ENCODE measurements at places on chromosomes 13 and 19.

DNA sequence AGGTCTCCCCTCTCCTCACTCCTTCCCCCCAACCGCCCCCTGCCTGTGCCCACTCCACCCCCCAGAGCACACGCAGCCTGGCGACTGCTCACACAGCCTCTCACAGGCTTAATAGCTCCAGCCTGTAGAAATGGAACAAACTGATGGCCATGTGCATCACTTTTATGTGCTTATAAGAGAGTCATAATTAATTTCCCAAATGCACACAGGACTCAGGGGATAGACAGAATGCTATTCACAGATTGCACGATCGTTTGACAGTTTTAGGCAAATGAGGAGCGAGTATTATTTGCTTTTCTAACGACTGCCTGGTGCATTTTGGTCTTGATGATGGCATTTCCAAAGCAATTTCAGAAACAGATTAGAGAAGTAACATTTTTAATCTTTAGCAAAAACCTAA is 97.7 kb upstream of the VSTM2B start:
- DNase-seq, result no peak

DNA sequence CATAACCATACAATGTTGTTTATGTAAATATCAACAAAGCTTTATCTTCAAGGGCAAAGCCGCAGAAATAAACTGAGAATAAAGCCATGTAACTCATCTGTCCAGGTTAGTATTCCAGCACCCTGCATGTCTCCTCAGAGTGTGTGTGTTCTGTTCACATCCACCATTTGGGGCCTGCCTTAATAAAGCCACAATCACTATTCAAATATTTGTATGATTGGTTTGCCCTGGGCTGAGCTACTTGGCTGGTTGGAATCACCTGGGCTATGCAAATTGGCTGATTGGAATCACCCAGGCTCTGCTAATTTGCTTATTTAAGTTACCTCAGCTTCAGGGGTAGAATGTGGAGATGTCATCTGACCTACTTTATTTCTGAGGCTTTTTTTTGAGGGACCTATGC is 42.4 kb upstream of the ZNF737 start:
- no peak for DNase-seq

DNA sequence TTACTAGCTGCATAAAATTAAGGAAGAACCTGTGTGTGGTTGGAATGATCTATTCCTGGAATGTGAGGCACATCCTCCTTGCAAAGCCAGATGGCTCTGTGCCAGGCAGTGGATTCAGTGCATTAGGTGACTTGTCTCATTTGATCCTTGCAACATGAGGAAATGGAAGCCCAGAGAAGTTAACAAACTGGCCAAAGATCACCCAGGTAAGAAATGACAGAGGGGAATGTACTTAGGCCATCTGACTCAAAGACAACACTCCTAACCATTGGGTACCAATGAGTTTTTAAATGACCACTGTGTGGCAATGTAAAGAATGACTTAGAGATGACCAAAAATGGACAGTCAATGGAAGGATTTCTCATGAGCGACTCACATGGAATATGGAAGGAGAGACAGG is 114.2 kb upstream of the RXFP2 start:
- DNase-seq, result no peak

GRCh38 chr13:100112186-100112838 is 23.4 kb downstream of the PCCA start:
- DNase-seq, result no peak

DNA sequence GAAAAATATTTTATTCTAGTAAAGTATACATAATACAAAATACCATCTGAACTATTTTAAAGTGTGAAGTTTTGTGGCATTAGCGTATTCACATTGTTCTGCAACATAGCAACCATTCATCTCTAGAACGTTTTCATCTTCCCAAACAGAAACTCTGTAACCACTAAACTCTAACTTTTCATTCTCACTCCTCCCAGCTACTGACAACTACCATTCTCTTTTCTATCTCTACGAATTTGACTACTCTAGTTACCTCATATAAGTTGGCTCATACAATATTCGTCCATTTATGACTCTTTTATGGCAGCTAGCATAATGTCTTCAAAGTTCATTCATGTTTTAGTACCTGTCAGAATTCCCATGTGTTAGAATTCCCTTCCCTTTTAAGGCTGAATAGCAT is 150.5 kb upstream of the MIR17HG start:
- DNase-seq, result no peak

DNA sequence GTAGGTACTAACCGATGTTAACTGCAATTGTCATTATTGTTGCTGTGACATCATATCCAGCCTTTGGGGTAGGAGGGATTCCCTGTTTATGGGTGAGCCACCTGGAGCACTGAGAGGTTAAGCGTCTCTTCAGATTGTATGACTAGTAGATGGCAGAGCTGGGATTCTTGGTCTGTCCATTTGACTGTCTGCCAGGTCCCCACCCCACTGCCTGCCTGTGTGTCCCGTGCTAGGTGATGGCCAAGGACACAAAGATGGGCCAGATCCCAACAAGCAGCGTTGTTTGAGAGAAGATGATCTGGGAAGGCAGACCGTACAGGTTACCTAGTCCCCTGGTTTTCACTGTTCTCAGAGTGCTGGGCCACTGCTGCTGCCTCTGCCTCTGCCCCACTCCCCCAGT is 16.6 kb downstream of the PPP2R1A start:
- no peak for DNase-seq

- DNase-seq, result no peak
Observed at GRCh38 chr19:34310494-34310981, 54.5 kb upstream of the GPI start.

- DNase-seq, result no peak
Observed at GRCh38 chr19:46271481-46272197, 25.2 kb upstream of the HIF3A start.

DNA sequence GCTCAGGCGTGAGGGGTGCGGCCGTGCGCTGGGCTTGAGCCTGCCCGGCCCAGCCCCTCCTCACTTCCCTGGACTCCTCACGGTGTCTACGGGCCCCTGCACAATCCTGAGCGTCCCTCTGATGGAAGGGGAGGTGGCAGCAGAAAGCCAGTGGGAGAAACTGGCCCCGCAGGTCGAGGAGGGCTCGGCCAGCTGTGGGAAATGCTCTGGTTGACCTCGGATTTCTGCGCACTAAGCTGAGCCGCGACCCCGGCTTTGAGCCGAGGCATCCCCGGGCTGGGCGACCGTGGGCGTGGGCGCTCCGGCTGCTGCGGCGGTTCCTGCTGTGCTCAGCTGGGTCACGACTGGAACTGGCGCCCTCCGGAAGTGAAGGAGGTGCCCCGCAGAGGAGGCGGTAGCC is 70.1 kb downstream of the ZNF208 start:
- no peak for DNase-seq

DNA sequence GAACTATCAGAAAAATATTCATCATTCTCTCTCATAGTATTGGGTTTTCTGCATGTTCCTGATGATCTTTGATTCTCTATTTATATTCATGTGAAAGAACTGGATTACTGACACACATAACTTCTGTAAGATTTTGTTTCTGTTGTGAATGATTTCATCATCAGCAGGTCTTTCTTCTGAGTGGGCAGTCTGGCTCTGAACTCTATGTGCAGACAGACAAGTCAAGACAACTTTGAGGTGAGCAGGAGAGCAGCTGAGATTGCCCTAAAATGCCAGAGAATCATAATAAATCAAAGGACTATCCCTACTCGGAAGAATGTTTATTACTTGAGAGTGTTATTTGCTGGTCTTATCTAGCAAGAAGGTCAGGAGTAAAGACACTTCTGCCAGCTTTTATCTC is 652.1 kb upstream of the GPC6 start:
- DNase-seq, result no peak

GRCh38 chr19:55036058-55036457 is 2.0 kb downstream of the GP6 start:
- no peak for DNase-seq

DNA sequence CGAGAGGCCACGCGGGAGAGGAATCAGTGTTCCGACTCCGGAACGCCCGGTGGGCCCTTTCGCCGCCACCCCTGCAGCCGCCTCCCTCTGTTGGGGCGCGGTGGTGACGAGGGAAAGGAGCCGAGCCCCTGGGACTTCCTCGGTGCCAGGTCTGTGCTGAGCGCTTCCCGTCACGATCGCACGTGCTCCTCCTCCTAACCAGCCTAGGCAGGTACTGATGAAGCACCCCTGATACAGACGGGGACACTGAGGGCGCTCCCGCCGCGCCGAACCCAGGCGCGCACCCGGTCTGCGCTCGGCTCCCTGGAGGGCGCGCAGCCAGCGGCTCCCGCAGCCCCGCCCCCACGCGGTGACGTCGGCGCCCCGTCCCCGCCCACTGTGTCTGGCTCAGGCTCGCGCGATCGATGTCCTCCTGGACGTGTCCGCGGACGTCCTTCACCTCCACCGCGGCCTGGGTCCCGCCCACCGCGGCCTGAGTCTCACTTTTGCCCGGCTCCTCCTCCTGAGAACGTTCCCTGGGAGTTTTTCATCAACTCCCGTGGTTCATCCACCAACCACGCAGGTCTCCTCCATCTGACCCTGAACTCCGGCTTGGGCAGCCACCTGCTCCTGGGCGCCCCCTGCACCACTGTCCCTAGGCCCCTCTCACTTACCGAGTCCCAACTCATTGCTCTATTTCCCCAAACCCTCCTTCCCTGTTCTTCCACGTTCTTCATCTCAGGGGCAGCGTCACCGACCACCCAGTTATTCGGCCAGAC is 2.6 kb upstream of the KLK15 start:
- DNase-seq, result peak; percentile 41

DNA sequence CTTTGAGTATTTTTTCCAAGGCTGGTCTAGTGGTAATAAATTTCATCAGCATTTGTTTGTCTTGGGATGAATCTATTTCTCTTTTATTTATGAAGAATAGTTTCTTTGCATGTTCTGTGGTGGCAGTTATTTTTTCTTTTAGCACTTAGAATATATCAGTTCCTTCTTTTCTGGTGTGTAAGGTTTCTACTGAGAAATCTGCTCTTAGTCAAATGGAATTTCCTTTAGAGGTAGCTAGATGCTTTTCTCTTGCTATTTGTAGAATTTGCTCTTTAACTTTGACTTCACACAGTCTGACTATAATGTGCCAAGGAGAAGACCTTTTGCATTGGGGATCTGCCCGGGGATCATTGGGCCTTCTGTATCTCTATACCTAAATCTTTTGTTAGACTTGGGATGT is 4.1 kb upstream of the SIGLEC6 start:
- DNase-seq, result no peak

DNA sequence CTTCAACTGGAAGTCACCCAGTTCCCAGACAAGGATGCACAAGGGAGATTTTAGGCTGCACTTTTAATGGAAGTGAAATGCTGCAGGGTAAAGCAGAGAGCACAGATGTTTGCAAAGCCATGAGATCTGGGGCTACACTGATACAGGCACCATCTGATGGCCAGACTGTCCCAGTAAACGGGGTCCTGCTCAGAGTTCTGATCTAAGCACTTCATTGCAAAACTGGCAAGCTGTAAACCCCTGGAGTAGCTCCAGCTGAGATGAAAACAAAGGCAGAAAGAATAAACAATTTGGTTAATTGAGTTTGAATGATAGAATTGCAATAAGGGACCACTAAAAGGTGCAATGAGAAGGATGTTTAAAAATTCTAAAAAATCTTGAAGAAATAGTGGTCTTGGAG is 197.1 kb downstream of the OXGR1 start:
- DNase-seq, result no peak

- no peak for DNase-seq
Observed at GRCh38 chr19:6489278-6490061, 7.9 kb upstream of the DENND1C start.

All from common myeloid progenitor, CD34-positive (primary cell).